Vagina (tissue), 2 donors: ENCODE measurements at places on chromosomes 13 and 19.

DNA sequence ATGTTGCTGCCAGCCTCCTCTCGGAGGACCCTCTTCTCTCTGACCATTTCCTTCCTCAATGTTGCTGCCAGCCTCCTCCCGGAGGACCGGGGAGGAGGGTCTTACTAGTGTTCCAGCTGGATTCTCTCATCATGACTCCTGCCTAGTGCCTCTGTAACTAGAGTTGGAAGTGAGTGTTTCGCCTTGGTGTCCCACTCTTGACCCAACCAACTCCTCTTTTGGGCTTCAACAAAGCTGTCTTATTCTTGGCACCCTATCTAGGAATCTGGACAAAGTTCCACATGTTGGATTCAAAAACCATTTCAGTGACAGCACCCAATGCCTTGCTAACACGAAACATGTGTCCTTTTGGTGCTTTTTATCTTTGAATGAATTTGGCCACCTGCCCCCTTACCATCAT is 165.4 kb downstream of the GPC5 start:
- no peak for DNase-seq

- DNase-seq = no peak
Measured at GRCh38 chr19:36837906-36838783, at the start of gene ZNF790. Gene ZNF790, minus strand, starts transcription at chr19:36838387. Its CDS starts 12,768 bp downstream, at chr19:36825619.

DNA sequence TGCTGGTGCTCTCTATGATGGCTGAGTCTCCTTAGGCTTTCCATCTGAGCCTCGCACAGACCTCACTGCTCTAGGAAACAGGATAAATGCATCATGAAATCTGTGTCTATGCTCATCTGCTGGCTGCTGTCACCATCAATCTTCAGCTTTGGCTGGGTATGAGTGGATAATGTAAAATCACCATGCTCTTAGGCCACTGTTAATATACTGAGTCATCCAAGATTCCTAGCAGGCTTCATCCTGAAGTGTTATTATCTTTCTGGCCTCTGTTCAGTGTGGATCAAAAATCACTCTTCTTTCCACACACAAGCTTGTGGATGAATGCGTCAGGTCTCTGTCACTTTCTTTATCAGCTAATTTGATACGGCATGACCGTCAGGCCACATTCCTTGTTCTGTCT is 317.4 kb downstream of the NALCN start:
- no peak for DNase-seq

GRCh38 chr19:47541518-47541917 is 26.7 kb upstream of the NAPA start:
- DNase-seq = no peak

DNA sequence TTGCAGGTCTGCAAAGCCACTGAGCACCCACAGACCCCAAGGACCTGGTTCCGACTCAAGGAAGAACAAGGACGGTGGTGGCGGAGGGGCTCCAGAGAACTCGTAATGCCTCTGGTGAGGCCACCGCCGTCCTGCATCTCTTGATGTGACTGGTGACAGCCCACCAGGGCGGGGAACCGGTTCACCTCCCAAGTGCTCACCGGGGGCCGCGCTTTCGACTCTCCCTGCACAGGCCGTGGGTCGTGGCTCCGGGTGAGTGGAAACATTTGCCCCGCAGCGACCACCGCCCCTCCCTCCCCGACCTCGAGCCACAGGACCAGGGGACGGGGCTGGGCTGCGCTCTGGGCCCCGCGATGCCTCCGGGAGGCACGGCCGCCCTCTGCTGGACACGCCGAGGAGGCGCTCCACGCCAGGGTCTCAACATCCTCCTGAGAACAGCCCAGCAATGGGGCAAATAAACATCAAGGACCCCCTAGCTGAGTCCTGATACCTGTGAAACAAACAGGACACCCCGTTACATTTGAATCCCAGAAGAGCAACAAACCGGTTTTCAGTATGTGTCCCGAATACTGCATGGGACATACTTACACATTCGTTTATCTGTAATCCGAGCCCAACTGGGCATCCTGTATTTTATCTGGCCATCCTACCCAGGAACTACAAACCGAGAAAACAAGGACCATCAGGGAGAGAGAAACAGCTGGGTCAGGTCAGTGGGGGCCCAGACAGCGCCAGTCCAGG is 3.9 kb upstream of the PLPP2 start:
- DNase-seq = no peak

DNA sequence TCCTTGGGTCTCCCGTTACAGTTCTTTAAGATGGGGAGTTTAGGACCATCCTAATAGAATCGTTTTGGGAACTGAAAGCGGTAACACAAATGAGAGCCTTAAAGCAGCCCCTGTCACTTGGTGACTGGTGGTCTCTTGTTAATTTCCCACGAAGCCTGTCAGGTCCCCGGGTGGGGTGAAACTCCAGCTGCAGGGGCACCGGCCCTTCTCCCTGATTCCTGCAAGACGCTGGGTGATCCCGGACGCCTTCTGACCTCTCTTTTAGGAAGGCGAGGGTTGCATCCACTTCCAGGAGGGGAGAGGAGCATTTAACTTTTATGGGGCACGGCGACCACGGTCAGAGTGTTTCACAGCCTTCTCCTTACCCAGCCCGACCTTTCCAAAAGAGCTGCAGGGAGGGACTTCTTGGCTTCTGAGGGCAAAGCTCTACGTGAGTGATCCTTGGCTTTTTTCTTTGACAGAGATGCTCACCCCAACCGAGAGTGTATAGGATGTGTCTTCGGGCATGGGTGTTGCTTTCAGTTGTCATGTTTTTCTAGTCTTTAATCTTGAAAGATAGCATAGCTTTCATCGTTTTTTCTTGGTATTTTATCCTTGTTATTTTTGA is 688 bp downstream of the ZNF225 start:
- DNase-seq = no peak

DNA sequence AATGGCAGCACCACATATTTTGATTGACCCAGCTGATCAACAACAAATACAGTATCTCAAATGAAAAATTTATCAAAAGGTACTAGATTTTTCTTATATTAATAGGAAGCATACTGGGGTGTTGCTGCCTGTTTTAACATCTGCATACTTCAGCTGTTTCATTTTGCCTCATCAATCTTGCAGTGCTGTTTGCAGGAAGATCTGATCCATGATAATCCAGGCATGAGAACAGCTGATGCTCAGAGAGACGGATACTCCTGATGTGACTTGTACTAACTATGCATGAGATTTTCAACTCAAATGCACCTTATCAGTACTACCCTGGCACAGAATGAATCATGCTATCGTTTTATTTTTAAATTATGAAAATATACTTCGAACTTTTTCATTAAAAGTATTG is 2136.8 kb downstream of the PCDH9 start:
- no peak for DNase-seq

- no peak for DNase-seq
Measured at GRCh38 chr13:22175241-22175640, 504.4 kb downstream of the FGF9 start.

GRCh38 chr19:960020-960419 is 24.1 kb upstream of the WDR18 start:
- DNase-seq = no peak

DNA sequence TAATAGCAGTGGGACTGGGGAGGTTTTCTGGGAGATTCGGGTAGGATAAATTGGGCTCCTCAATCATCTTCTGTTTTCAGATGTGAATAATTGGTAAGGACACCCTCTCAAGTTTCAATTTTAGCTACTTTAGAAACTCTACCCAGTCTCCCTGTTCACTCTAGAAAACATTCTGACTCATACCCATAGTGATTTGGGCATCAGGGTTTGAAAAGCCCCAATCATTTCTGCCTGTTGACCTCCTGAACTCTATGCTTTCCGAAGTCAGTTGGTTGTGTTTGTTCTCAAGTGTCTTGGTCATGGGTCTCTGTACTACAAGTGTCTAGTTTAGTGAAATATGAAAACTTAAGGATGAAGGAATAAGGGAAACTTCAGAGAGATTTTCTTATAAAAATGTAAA is 911.3 kb upstream of the GPC6 start:
- DNase-seq = no peak
